ENCODE measurements at places on chromosomes 2 and 18. TPM values are rescaled to one million over a fixed set of nuclear protein-coding genes. Genes with fewer than 3 reads are reported as not detected.

DNA sequence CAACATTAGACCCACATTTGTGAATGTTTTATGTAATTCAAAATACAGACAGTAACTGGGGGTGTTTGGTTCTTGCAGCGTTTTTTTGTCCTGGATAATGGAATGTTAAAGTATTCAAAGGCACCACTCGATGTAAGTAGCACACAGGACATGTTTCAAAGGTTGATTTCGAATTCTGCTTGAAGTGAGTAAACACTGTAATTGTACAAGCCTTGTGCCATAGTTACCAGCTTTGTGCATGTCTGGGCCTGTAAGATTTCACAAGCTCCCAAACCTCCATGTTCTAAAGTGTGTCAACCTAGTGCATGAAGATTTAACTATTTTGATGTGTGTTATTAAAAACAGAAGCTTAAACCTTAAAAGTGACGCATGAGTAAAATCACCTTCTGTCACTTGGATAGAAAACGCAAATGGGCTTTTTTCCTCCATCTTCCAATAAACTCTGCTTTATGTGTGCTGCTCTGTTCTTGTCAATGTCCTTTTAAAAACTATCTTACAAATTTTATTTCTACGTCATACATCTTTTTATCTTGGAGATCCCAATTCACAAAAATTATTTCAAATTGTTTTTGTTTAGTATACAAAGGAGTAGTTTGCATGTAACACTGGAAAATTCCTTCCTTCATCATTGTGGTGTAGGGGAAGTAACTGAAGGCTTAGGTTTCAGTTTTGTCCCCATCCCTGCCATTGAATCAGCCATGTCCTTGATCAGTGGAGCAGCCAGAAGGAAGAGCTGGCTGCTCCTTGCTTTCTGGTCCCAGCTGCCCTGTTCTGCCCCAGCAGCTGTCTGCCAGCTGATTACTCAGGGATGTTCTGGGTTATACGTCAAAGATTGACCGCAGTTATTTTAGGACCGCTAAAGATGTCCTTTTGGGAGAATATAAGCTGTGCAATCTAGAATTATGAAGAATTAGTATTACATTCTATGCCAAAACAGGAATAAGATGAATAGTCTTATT lies 119.2 kb downstream of the PRKRA start:
- H3K27me3 ChIP-seq = no peaks in the 10 kb centered on the region
- no peak for DNase-seq
- H3K4me1 ChIP-seq = no peaks in the 10 kb centered on the region

ZC3H8 gene
- total RNA-seq = 17.0 TPM

GRHL1 gene
- 9.3 TPM for total RNA-seq

DTNB gene
- 23.1 TPM for total RNA-seq

- H3K27ac ChIP-seq = peak overlapping the region; percentile 21
- H3K27me3 ChIP-seq = no peaks in the 10 kb centered on the region
- peaks cover 34% of the 10 kb centered on the region for H3K4me1 ChIP-seq
- DNase-seq = peak; percentile 50
Measured at GRCh38 chr18:74499633-74500032, 3.5 kb downstream of the CNDP2 start.

CAPN14 gene
- total RNA-seq = not detected

DNA sequence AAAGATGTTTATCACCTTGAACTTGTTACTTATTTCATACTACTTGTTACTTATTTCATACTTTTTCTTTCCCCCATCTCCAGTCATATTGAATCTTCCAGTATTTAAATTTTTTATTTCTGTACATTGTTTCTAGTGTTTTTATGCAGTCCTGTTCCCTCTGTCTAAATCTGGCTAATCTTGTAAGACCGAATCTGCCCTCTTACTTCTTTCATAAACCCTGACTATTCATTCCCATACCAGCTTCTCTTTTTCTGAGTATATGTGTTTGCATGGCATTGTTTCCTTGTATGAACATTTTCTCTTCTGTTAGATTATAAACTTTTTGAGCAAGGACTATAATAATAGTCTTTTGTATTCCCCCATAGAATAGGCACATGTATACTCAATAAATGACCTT lies 131.7 kb downstream of the TAF4B start:
- no peaks in the 10 kb centered on the region for H3K4me1 ChIP-seq
- H3K27me3 ChIP-seq = no peaks in the 10 kb centered on the region
- no peak for DNase-seq
- no peak overlapping the region for H3K27ac ChIP-seq
- H3K4me3 ChIP-seq = no peak overlapping the region
- no peaks in the 10 kb centered on the region for H3K36me3 ChIP-seq

DNA sequence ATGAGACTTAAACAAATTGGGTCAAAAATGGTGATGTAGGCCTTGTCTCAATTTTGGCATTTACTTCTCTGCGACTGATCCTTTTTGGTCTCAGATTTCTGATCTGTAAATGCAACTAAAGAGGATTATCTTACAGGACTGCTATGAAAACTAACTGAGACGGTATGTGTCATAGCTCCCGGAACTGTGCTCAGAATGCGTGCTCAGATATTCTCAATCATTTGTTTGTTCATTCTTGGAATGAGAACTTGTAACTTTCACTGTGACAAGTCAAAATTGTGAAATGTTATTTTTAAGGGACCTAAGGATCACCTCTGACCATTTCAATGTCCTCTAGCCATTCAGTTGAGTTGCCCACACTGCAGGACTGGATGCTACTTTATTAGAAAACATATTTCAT lies 498.2 kb upstream of the PIK3C3 start:
- H3K27me3 ChIP-seq = no peaks in the 10 kb centered on the region
- H3K4me3 ChIP-seq = no peak overlapping the region

MYO1B gene
- total RNA-seq = 88.0 TPM

- H3K36me3 ChIP-seq = peaks cover 6% of the 10 kb centered on the region
- H3K4me1 ChIP-seq = peaks cover 24% of the 10 kb centered on the region
- peak; percentile 90 for DNase-seq
- peak overlapping the region; percentile 57 for H3K27ac ChIP-seq
Measured at GRCh38 chr18:74266161-74266560, 25.6 kb downstream of the CYB5A start.

GRCh38 chr2:199603721-199604291 lies 146.1 kb upstream of the SATB2 start:
- H3K4me1 ChIP-seq = no peaks in the 10 kb centered on the region
- H3K27ac ChIP-seq = no peak overlapping the region
- no peak overlapping the region for H3K4me3 ChIP-seq

All from PC-3 (cell line).